Fibroblast of the conjunctiva (primary cell): ENCODE measurements at places on chromosomes 16 and 17.

DNA sequence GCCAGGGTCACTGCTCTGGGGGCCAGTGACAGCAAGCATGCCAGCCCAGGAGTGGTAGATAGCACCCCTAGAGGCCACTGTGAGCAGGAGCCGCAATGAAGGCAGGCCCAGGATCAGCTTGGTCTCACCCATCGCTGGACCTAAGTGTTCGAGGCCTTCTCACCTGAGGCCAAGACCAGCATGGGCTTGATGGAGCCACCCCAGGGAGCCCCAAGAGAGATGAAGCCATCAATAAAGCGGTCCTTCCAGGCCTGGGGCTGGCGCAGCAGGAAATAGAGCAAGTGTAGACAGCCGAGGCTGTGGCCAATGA lies 1.8 kb downstream of the LCAT start:
- DNase-seq: no peak

- DNase-seq: no peak
These were observed 146.1 kb upstream of the TOM1L1 start for GRCh38 chr17:54754560-54754959.

- DNase-seq: no peak
These were observed 55.7 kb upstream of the CNEP1R1 start for GRCh38 chr16:49969091-49970030.

GRCh38 chr17:59181481-59181880 lies 25.9 kb downstream of the PRR11 start:
- DNase-seq: no peak

DNA sequence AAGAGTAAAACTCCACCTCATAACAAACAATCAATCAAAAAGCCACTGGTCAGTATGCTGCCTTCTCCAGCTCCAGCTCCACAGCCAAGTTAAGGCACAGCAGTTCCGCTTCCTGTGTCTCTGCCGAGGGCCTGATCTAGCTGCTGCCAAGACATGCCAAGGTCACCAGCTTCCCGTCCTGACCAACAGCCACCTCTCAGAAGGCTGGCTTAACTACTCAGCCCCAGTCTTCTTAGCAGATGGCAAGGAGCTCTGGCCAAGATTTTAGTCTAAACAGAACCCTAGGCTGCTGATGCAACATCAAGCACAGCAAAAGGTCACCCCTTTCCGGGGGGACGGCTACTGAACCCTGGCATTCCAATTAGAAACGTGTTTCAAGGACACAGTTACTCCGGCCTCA lies 17.7 kb upstream of the MNT start:
- DNase-seq: no peak

- peak; percentile 43 for DNase-seq
These were observed 67.3 kb upstream of the PLCG2 start for GRCh38 chr16:81711657-81712319.

DNA sequence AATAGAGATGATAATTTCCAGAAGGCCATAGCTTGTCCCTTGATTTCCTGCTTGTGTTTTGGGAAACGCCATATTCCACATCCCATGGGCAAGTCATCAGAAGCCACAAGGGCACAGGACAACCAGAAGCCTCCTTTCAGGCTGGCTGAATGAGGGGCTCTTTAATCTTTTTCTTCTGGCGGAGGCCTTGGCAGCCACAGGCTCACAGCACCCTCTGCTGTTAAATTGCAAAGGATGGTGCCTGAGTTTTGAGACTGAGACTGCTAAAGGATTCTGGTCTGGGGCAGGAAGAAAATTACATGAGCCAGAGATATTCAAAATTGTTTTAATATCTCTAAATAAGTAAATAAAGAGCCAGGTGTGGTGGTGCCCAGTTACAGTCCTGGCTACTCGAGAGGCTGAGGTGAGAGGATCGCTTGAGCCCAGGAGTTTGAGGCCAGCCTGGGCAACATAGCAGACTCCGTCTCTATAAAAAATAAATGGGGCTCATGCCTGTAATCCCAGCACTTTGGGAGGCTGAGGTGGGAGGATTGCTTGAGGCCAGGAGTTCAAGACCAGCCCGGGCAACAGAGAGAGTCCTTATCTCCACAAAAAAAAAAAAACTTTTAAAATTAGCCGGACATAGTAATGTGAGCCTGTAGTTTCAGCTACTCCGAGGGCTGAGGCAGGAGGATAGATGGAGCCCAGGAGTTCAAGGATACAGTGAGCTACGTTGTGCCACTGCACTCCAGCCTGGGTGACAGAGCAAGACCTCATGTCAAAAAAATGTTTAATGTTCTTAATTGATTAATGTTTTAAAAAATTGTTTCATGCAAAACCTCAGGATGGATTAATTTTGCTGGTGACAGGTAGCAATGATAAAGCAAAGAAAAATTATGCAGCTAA lies 26.3 kb downstream of the AARSD1 start:
- peak; percentile 49 for DNase-seq

DNA sequence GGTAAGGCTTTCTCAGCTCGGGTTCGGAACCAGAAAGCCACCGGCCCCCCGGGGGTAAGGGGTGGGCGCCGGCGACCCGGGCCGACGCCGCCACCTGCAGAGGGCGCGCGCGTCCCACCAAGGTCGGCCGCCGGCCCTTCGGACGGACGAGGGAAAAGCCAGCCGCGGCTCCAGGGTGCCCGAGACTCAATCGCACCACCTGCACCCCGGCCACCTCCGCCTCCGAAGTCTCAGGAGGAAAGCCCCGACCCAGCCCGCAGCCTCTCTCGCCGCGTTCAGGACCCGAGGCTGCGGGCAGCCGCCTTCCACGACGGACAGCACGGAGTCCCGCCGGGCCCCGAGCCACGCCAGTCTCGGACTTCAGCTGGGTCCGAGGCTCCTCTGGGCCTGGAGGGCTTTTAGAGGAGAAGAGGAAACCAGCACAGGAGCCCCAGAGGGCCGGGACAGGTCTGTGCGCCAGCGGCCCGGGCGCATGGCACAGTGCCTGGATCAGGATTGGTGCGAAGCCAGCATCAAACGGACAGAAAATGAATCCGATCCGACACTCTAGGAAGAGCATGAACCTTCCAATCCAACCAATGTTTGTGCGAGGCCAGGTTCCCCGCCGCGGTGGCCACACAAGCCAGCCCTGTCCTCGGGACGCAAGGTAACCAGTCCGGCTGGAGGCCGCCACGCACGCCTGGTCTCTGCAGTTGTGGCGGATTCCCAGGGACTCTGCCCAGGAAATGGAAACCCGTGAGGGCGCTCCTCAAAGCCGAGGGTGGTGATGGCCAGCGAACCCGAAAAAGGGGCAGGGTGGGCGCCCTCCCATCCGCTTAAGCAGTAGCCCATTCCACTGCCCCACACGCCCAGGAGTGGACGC lies 6.7 kb downstream of the CBX8 start:
- no peak for DNase-seq

DNA sequence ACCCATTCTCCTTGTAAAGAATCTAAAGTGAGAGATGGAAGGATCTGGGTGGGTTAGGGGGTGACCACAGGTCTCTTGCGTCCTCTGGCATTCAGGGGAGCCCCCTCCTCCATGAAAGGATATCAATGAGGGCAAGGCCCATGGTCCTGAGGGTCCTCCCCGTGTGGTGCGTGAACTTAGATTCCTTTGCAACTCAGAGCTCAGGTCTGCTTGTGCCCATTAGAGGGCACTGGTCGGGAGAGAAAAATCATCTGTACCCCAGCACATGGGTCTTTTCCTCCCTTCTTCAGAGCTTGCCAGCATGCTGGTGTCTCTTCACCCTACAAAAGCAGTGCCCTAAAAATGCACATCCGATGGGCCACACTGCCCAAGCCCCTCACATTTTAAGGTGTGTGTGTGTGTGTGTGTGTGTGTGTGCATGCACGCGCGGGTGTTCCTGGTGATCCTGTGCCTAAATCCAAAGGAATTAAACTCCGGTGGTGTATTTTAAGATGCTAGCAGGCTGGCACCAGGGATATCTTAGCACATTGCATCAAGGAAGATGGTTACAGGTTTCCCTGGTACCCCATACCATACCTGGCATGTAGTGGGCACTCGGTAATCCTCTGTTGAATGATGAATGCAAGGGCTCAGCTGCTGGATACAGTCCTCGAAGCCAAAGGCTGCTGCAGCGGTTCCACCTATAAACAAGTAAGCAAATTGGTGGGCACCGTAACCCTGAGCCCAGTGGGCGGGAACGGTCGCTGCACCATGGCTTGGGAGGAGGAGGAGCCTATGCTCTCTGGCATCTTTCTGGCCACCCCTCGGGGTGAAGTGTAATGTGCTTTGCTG lies 4.7 kb downstream of the C1QTNF1 start:
- no peak for DNase-seq

- DNase-seq: no peak
These were observed 11.4 kb downstream of the NOS2 start for GRCh38 chr17:27788919-27789318.

GRCh38 chr17:80247561-80247960 lies 13.1 kb upstream of the RNF213 start:
- no peak for DNase-seq

DNA sequence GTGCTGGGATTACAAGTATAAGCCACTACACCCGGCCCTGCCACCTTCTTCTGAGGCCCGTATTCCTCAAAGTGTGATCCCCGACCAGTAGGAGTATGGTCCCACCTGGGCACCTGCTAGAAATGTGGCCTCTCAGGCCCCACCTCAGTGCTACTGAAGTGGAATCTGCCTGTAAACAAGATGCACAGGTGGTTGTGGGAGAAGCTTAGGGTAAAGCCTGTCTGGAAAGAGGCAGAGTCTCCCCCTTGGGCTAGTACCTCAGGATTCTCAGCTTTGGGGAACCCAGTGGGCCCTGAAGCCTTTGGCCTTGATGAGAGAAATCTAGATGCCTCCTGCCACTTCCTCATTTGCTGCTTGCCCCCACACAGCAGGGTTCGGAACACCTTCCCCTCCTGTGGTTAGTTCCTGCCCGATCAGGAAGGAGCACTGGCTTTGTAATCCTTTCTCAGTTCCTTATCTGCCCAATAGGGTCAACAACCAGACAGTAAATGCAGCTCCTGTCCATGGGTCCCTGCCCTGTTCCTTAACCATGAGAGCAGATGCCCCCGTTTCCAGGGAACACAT lies 25.2 kb downstream of the TK2 start:
- DNase-seq: no peak

DNA sequence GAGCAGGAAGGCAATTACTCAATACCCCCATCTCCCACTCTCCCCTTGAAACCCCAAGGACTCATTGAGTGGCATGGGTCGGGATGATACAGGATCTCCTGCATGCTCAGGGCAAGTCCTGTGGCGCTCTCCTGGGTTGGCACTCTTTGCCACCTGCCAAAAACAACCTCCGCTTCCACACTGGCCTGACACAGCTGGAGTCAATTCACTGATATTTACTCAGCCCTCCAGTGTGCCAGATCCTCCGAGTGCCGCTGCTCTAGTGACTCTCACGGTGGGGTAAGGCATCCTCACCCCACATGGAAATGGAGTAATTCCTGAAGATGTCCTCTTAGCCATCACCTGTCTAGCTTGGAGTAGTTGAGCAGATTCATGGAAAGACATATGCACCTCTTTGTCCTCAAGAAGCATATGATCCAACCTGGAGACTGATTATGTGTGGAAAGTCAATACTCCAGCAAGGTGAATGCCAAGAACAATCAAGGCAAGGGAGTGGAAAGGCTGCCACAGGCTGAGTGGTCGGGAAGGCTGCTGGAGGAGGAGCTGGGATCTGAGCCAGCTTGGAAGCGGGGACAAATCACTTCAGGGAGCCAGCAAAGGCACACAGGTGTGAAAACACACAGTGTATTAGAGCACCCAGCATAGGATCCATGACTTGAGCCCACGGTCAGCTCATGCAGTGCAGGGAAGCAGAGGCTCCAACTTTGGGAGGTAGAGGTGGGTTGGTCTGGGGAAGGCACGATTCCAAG lies 12.6 kb upstream of the GOSR2 start:
- no peak for DNase-seq

DNA sequence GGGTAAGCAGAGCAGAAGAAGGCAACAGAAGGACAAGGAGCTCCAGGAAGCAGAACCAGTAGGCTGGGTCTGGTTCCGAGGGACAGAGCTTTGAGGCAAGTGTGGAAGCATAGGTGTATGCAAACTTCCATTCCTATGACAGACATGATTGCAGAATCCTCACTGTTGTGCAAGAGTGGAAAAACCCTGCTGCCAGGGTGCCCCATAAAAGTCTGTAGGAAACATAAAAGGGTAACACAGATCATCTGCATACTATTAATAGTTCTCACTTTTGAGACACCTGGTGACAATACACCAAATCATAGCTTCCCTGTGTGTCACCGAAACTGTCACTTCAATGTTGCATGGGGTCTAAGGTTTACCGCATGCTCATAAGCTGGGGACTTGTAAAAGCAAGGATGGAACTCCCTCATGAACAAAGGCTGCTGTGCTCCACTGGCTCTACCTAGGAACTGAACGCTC lies 39.7 kb downstream of the ARHGAP17 start:
- DNase-seq: no peak

GRCh38 chr16:85156869-85157268 lies 44.6 kb upstream of the CIBAR2 start:
- no peak for DNase-seq

- no peak for DNase-seq
These were observed 37.6 kb upstream of the PIRT start for GRCh38 chr17:10875430-10875851.

DNA sequence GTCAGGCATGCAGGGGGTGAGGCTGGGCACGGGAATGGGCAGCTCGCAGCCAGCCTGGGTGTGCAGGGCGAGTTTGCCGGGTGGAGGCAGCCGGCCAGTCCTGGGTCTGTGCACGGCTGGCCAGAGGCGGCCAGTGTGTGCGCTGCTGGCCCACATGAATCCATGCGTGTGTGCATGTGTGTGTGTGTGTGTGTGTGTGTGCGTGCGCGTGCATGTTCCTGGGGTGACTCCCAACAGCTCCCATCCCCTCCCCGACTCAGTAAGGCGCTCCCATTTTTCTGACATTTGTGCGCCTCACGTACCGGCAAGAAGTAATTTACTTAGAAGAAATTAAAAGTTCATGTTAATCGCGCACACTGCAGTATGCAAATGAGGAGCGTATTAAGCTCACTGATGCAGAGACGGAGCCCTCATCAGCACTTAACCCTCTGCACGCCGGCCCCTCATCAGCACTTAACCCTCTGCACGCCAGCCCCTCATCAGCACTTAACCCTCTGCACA lies 55.4 kb upstream of the ACSF3 start:
- no peak for DNase-seq

- DNase-seq: no peak
These were observed 75.8 kb upstream of the TRAP1 start for GRCh38 chr16:3793161-3793576.

GRCh38 chr17:43398724-43399595 lies at the start of gene ARL4D:
Gene ARL4D (plus strand): TSS chr17:43398993. CDS start chr17:43399733, 740 bp downstream.
- DNase-seq: peak; percentile 49

GRCh38 chr16:80718480-80719220 lies 85.7 kb downstream of the CDYL2 start:
- DNase-seq: no peak

GRCh38 chr17:78672871-78673371 lies 95.7 kb upstream of the DNAH17 start:
- DNase-seq: no peak

- DNase-seq: no peak
These were observed 21.9 kb upstream of the EFCAB13 start for GRCh38 chr17:47301831-47302230.

GRCh38 chr17:17322516-17323510 lies 19.6 kb downstream of the NT5M start:
- no peak for DNase-seq
